Esophagus muscularis mucosa (tissue), 4 donors: ENCODE measurements at places on chromosomes 11 and 22. TPM values are rescaled to one million over a fixed set of nuclear protein-coding genes. Genes with fewer than 3 reads are reported as not detected.

- no peak within 1 kb of the TSS for H3K4me3 ChIP-seq
- DNase-seq: no peak
- no peaks in the 10 kb centered on the region for H3K27me3 ChIP-seq
- H3K4me1 ChIP-seq: peaks cover 32% of the 10 kb centered on the region
- no peak within 1 kb of the TSS for H3K27ac ChIP-seq
- no peaks in the 10 kb centered on the region for H3K36me3 ChIP-seq
Observed at GRCh38 chr11:1834779-1835670, at the start of gene SYT8. TSS of gene SYT8 (plus strand) at chr11:1834990. CDS start at chr11:1835106, 116 bp downstream.

Gene CRYBB3
- not detected for total RNA-seq

Gene RIC3
- 18.8 TPM for total RNA-seq

DNA sequence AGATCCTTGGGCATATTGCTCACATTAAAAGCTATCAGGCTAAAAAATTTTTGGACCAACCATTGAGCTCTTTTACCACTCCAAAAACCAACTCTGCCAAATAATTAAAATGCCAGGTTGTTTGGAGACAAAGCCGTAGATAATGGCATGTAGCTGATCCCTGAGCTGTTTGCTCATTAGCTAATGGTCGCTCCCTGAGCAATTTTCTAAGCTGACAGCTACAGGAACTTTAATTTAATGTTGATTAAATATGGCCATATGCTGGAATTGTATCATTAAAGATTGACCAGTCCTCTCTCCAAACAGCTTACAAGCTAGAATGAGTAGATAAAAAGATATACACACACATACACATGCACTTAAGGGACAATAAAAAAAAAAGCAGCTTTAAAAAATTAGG lies 216.2 kb upstream of the ARHGAP20 start:
- no peaks in the 10 kb centered on the region for H3K27me3 ChIP-seq
- no peaks in the 10 kb centered on the region for H3K36me3 ChIP-seq
- DNase-seq: no peak
- H3K27ac ChIP-seq: no peak overlapping the region
- H3K4me1 ChIP-seq: peaks cover 15% of the 10 kb centered on the region
- H3K4me3 ChIP-seq: no peak overlapping the region

DNA sequence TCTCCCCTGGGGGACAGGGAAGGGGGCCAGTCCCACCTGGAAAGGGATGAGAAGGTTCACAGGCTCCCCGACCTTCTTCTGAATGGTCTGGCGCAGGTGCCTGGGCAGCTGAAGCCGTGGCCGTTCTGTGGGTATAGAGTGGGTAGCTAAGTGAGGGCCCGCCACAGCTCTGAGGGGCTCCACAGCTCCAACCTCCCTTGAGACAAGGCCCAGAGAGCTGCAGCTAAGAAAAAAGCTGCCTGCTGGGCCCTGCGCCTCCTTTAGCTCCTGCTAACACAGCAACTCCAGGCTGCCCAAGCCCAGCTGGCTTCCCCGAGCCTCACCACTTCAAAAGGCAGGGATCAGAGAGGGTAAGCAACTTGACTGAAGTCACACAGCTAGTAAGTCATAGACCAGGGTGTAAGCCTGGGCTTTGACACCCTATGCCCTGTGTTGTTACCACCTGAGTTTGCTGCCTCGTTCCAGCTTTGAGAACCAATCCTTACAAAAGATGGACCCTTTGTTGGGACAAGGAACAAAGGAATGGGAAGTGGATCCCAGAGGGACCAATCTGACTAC lies 18.5 kb downstream of the MYBPC3 start:
- H3K4me1 ChIP-seq: peaks cover 28% of the 10 kb centered on the region
- no peak overlapping the region for H3K4me3 ChIP-seq
- no peaks in the 10 kb centered on the region for H3K27me3 ChIP-seq
- H3K27ac ChIP-seq: no peak overlapping the region
- peaks cover 10% of the 10 kb centered on the region for H3K36me3 ChIP-seq
- no peak for DNase-seq

DNA sequence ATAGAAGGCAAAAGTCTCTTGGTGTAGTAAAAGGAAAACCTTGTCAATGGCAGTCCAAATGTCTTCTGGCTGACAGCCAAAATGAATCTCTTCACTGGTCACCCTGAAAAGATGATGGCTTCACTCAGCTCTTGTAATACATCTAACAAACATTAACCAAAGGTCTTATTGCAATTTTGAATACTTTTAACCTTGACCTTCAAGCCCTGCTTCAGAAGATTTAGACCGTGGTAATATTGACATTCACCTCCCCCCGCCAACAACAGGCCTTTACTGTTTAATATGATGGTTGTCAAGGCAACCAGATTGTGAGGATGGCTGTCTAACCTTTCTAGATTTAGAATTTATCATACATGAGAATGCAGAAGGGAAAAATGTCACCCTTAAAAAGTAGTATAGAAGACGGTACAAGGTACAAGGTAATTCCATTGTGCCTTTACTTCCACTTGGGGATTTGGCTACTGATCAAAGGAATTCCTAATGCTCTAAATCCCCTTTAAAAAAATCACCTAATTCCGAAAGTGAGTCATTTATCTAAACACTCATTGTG lies 342.3 kb downstream of the LARGE1 start:
- H3K36me3 ChIP-seq: no peaks in the 10 kb centered on the region
- DNase-seq: no peak
- H3K4me1 ChIP-seq: peaks cover 16% of the 10 kb centered on the region
- no peak overlapping the region for H3K4me3 ChIP-seq

DNA sequence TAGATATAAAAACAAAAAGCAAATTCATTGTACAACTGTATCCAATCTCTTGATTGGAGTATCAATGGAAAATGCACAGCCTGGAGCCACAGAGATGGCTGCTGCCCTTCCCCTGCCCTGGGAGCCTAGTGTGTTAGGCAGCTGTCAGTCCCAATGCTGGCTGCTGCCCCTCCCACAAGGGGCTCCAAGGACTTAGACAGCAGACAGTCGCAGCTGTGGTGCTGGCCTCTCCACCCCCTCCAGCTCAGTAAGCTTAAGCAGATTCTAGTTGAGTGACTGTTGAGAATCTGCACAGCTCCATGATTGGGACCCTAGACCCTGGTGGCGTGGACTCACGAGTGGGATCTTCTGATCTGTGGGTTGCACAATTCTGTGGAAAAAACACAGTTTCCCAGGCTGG lies 1511.2 kb downstream of the FAM181B start:
- H3K27ac ChIP-seq: no peak overlapping the region
- H3K36me3 ChIP-seq: no peaks in the 10 kb centered on the region
- H3K4me1 ChIP-seq: no peaks in the 10 kb centered on the region
- H3K4me3 ChIP-seq: no peak overlapping the region
- no peaks in the 10 kb centered on the region for H3K27me3 ChIP-seq

DNA sequence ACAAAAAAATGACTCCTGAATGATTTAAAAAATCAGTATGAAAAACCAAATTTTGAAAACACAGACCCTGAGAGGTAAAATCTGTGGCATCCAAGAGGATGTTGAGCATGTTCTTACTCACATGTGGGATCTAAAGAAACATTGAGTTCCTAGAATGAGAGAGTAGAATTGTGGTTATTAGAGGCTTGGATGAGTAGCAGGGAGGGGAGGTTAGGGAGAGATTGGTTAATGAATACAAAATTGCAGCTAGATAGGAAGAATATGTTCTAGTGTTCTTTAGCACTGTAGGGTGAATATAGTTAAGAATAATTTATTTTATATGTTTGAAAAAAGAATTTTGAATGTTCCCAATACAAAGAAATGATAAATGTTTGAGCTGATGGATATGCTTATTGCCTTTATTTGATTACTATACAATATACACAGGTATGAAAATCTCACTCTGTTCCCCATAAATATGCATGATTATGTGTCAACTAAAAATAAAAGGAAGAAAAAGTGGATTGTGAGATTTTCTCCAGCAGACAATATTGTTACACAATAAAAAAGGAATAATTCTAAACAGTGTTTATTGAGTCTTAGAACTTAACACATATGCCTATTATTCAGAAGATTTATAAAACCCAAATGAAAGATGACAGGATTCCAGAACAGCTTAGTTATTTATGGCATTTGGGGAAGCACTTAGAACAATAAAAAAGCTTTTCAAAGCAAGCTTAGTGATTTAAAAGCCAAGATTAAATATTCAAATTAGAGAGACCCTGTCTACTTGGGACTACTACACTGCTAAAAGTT lies 28.7 kb downstream of the MS4A2 start:
- H3K4me1 ChIP-seq: no peaks in the 10 kb centered on the region
- H3K4me3 ChIP-seq: no peak overlapping the region
- H3K27me3 ChIP-seq: no peaks in the 10 kb centered on the region
- H3K27ac ChIP-seq: no peak overlapping the region
- DNase-seq: no peak
- H3K36me3 ChIP-seq: no peaks in the 10 kb centered on the region

Gene CCDC188
- total RNA-seq: 0.45 TPM

DNA sequence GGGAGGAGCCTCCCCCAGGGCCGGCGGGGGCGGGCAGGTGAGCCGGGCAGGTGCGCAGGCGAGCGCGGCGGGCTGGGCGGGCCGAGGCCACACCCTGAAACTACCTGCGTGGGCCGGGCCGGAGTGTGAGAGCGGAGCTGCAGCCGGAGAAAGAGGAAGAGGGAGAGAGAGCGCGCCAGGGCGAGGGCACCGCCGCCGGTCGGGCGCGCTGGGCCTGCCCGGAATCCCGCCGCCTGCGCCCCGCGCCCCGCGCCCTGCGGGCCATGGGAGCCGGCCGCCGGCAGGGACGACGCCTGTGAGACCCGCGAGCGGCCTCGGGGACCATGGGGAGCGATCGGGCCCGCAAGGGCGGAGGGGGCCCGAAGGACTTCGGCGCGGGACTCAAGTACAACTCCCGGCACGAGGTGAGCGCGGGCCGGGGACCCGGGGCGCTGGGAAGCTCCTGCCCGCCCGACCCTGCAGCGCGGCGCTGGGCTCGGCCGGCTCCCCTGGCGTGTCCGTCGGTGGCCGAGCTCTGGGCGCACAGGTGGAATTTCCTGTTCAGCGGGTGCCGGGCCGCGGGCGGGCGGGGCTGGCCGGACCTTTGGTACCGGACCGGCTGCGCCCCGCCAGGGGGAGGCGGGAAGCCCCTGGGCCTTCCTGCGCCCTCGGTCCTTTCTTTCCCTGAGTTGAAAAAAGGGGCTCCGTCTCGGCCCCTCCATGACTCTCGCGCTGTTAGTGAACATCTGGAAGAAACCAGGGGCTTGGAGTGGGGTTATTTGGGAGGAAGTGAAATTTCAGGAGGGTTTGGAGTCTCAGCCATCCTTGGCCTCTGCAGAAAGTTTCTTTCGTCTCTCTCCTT lies at the start of gene ST14:
Gene ST14 (plus strand): TSS at position 126 of the 841 bp plus-strand sequence. CDS start 198 bp downstream, at position 324.
- peaks cover 4% of the 10 kb centered on the region for H3K27me3 ChIP-seq
- DNase-seq: no peak
- no peaks in the 10 kb centered on the region for H3K36me3 ChIP-seq
- H3K27ac ChIP-seq: no peak within 1 kb of the TSS
- H3K4me1 ChIP-seq: peaks cover 6% of the 10 kb centered on the region

Gene BACE1-AS
- total RNA-seq: 12.0 TPM

GRCh38 chr11:65479184-65480145 lies 19.4 kb upstream of the MALAT1 start:
- no peaks in the 10 kb centered on the region for H3K27me3 ChIP-seq
- peak overlapping the region; percentile 76 for H3K4me3 ChIP-seq
- H3K36me3 ChIP-seq: no peaks in the 10 kb centered on the region
- peak overlapping the region; percentile 95 for H3K27ac ChIP-seq
- DNase-seq: no peak

Gene SOX6
- total RNA-seq: 1.7 TPM

Gene F2
- not detected for total RNA-seq

- no peaks in the 10 kb centered on the region for H3K27me3 ChIP-seq
- DNase-seq: no peak
- H3K4me3 ChIP-seq: no peak overlapping the region
- peaks cover 31% of the 10 kb centered on the region for H3K4me1 ChIP-seq
- no peak overlapping the region for H3K27ac ChIP-seq
Observed at GRCh38 chr11:76626921-76627401, 43.6 kb downstream of the LRRC32 start.

GRCh38 chr11:46918083-46918787 lies at the start of gene LRP4:
TSS of gene LRP4 (minus strand) at chr11:46918550. CDS start at chr11:46918379, 171 bp downstream.
- no peaks in the 10 kb centered on the region for H3K27me3 ChIP-seq
- H3K4me3 ChIP-seq: peak within 1 kb of the TSS; percentile 58
- H3K27ac ChIP-seq: peak within 1 kb of the TSS; percentile 74
- no peak for DNase-seq
- H3K4me1 ChIP-seq: peaks cover 66% of the 10 kb centered on the region

GRCh38 chr22:39925273-39925672 lies 24.4 kb downstream of the GRAP2 start:
- H3K4me3 ChIP-seq: no peak overlapping the region
- H3K36me3 ChIP-seq: no peaks in the 10 kb centered on the region
- H3K27me3 ChIP-seq: no peaks in the 10 kb centered on the region
- no peak overlapping the region for H3K27ac ChIP-seq

Gene C1QTNF4
- total RNA-seq: 1.8 TPM

Gene PRG3
- total RNA-seq: not detected

Gene DDI1
- not detected for total RNA-seq

DNA sequence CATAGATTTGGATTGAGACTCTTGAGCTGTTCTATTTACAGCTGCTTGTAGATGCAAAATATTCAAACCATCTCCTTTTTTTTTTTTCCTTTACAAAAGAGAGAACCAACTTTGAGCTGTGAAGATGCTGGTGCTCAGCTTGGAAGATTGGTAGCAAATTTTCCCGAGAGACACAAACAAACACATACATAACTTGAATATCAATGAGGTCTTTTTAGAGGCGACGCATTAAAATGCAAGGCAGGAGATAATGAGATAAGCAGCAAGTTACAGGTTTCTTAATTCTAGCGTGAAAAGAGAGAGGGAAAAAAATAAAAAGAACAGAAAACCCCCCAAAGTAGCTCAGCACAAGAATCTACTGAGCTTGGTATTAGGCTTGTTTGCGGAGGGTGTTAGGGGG lies 247.0 kb upstream of the SORL1-AS1 start:
- H3K4me3 ChIP-seq: no peak overlapping the region
- H3K27ac ChIP-seq: no peak overlapping the region
- peaks cover 19% of the 10 kb centered on the region for H3K4me1 ChIP-seq
- H3K27me3 ChIP-seq: no peaks in the 10 kb centered on the region
- no peaks in the 10 kb centered on the region for H3K36me3 ChIP-seq

- no peaks in the 10 kb centered on the region for H3K36me3 ChIP-seq
- peaks cover 46% of the 10 kb centered on the region for H3K4me1 ChIP-seq
- no peaks in the 10 kb centered on the region for H3K27me3 ChIP-seq
- no peak for DNase-seq
- H3K27ac ChIP-seq: peak overlapping the region; percentile 86
- H3K4me3 ChIP-seq: no peak overlapping the region
Observed at GRCh38 chr11:69497221-69497787, 15.8 kb downstream of the LINC01488 start.

GRCh38 chr11:45518833-45519535 lies 146.4 kb downstream of the CHST1 start:
- H3K4me3 ChIP-seq: no peak overlapping the region
- no peak for DNase-seq
- no peaks in the 10 kb centered on the region for H3K36me3 ChIP-seq
- H3K27ac ChIP-seq: no peak overlapping the region
- no peaks in the 10 kb centered on the region for H3K4me1 ChIP-seq
- H3K27me3 ChIP-seq: no peaks in the 10 kb centered on the region

Gene C11orf97
- not detected for total RNA-seq

Gene CTR9
- total RNA-seq: 17.9 TPM

- no peak overlapping the region for H3K27ac ChIP-seq
- no peak overlapping the region for H3K4me3 ChIP-seq
- H3K4me1 ChIP-seq: no peaks in the 10 kb centered on the region
- no peaks in the 10 kb centered on the region for H3K36me3 ChIP-seq
Observed at GRCh38 chr11:121643479-121644186, 190.9 kb upstream of the SORL1-AS1 start.

Gene GALNT18
- total RNA-seq: 29.1 TPM
